ENCODE measurements at places on chromosomes 4 and X. TPM values are rescaled to one million over a fixed set of nuclear protein-coding genes. Genes with fewer than 3 reads are reported as not detected.

GRCh38 chr4:41722181-41722580 is 26.3 kb downstream of the PHOX2B start:
- H3K36me3 ChIP-seq: no peaks in the 10 kb centered on the region
- no peak for DNase-seq
- H3K4me3 ChIP-seq: no peak overlapping the region
- H3K27me3 ChIP-seq: peaks cover 38% of the 10 kb centered on the region
- H3K4me1 ChIP-seq: no peaks in the 10 kb centered on the region
- H3K27ac ChIP-seq: no peak overlapping the region

- H3K4me1 ChIP-seq: peaks cover 2% of the 10 kb centered on the region
- peaks cover 16% of the 10 kb centered on the region for H3K36me3 ChIP-seq
- no peak overlapping the region for H3K27ac ChIP-seq
- DNase-seq: no peak
- no peak overlapping the region for H3K4me3 ChIP-seq
These were observed 12.5 kb downstream of the RASGEF1B start for GRCh38 chr4:81459228-81459627.

DNA sequence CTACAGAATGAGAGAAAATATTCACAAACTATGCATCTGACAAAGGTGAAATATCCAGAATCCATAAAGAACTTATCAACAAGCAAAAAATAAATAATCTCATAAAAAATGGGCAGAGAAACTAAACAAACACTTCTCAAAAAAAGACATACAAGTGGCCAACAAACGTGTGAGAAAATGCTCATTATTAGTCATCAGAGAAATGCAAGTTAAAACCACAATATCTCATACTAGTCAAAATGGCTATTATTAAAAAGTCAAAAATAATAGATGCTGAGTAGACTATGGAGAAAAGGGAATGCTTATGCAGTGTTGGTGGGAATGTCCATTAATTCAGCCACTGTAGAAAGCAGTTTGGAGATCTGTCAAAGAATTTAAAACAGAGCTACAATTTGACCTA is 533.3 kb downstream of the TMA16 start:
- no peaks in the 10 kb centered on the region for H3K4me1 ChIP-seq
- DNase-seq: no peak
- H3K36me3 ChIP-seq: no peaks in the 10 kb centered on the region
- no peak overlapping the region for H3K27ac ChIP-seq

DNA sequence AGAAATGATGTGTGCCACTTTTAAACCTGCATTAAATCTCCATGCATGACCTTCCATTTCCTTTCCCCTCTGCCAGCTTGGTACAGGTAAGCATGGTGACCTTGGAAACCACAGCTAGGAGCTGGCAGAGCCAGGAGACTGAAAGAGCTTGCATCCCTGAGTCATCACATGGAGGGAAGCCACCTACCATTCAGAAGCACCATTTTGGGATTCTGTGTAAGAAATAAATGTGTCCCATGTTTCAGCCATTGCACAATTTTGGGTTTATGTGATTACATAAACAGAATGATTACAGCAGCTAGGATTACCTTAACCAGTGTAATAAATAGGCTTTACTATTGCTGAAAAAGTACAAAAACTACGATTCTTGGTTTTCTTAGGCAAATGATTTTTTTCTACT is 17.3 kb upstream of the CCDC149 start:
- H3K27me3 ChIP-seq: no peaks in the 10 kb centered on the region
- H3K4me3 ChIP-seq: no peak overlapping the region
- no peak overlapping the region for H3K27ac ChIP-seq
- peaks cover 1% of the 10 kb centered on the region for H3K4me1 ChIP-seq
- no peak for DNase-seq

The GCNA gene
- total RNA-seq: 2.2 TPM

The FOXR2 gene
- total RNA-seq: not detected
